Activated T-cell treated with anti-CD3 and anti-CD28 coated beads for 4 hours (primary cell): ENCODE measurements at places on chromosomes 2 and 18.

- DNase-seq: no peak
Observed at GRCh38 chr2:18927525-18928232, 338.3 kb upstream of the NT5C1B start.

DNA sequence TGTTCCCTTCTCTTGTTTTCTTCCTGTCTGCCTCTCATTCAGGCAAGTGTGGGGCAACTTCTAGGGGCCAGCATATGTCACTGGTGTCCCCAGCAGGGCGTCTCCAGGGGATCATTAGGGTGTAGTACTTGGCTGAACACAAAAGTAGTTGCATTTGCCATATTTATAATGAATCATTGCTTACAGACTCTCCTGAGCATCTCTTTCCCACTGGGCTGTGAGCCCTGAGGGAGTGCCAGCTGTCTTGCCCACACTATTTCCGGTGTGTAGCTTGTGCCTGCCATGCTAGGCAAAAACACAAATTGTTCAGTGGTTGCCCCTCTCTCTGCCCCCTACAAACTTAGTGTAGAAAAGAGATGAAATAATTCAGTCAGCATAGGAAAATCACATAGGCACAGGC is 40.8 kb upstream of the SCLY start:
- no peak for DNase-seq

GRCh38 chr2:105317937-105318336 is 11.6 kb downstream of the TGFBRAP1 start:
- DNase-seq: no peak

- no peak for DNase-seq
Observed at GRCh38 chr2:44178950-44179349, 10.3 kb downstream of the PPM1B start.

- DNase-seq: no peak
Observed at GRCh38 chr2:156385242-156385641, 50.9 kb upstream of the GPD2 start.

DNA sequence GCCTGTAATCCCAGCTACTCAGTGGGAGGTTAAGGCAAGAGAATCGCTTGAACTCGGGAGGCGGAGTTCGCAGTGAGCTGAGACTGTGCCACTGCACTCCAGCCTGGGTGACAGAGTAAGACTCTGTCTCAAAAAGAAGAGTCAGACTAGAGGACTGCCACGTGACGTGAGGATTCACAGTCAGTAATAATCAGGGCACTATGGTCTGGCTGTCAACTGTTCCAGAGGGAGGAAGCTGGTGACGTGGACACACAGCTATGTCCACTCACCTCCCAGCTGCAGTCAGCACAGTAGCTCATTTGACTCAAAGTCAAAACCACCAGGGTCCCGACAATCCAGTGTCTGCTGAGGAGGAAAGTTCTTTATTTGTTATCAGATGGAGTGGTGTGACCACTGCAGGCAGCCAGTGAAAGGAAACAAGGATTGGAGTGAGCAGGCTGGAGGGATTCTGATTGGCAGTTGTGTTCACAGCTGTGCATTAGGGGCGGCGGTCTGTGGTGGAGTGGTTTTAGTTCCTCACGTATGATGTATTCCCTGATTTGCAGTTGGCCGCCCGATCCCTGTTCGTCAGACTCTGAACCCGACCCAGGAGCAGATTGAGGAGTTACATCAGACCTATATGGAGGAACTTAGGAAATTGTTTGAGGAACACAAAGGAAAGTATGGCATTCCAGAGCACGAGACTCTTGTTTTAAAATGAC is 37.9 kb downstream of the MOGAT1 start:
- DNase-seq: no peak

DNA sequence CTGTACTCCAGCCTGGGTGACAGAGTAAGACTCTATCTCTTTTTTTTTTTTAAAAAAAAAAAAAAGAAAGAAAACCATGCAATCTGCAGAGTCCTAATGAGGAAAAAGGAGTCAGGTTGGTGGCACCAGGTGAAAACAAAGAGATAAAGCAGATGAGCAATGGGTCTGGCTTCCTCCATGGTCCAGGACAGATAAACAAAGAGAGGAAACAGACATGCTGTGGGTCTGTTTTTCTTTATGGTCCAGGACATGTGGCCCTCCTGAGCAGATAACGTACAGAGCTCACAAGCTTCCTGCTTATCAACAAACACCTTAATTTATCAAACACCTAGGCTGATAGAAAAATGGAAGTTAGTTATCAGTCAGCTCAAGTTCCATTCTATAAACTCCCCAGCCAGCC is 24.4 kb upstream of the TUBB6 start:
- no peak for DNase-seq

GRCh38 chr2:42725657-42726056 is 38.3 kb downstream of the OXER1 start:
- DNase-seq: no peak

- no peak for DNase-seq
Observed at GRCh38 chr2:132936261-132936660, 266.3 kb upstream of the LYPD1 start.

DNA sequence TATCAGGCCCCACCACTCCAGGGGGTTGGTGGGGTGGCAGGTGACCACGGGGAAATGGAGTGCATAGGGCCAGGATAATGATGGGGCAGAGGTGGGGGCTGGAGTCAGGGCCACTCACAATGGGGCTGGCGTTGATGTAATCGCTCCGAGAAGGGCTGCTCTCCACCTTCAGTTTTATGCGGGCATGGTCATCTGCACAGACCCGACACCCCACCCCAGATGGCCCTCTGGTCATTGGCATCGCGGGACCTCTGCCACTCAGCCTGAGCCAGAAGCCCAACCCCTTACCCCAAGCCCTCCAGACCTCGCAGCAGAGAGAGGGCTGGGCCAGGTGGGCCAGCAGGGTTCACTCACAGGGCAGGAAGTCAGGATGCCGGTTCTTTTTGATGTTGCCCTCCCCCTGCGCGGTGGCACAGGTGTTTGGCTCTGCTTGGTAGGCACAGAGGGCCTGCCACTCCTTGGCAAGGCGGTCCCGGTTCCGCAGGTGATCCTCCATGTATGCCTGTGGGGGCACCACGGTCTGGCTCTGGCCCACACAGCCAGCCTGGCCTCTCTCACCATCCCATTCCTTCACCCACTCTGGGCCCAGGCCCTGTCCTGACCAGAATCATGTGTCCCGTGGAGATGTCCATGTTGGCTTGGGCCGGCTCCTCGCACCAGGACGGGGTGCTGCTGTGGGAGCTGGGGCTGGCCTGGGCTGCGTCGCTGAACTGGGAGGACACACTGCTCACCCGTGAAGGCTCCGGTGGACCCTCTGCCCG is 12.4 kb downstream of the PTPRN start:
- no peak for DNase-seq

- no peak for DNase-seq
Observed at GRCh38 chr2:204487447-204488229, 57.6 kb upstream of the PARD3B start.

- DNase-seq: no peak
Observed at GRCh38 chr2:159252905-159253304, 33.6 kb downstream of the WDSUB1 start.

DNA sequence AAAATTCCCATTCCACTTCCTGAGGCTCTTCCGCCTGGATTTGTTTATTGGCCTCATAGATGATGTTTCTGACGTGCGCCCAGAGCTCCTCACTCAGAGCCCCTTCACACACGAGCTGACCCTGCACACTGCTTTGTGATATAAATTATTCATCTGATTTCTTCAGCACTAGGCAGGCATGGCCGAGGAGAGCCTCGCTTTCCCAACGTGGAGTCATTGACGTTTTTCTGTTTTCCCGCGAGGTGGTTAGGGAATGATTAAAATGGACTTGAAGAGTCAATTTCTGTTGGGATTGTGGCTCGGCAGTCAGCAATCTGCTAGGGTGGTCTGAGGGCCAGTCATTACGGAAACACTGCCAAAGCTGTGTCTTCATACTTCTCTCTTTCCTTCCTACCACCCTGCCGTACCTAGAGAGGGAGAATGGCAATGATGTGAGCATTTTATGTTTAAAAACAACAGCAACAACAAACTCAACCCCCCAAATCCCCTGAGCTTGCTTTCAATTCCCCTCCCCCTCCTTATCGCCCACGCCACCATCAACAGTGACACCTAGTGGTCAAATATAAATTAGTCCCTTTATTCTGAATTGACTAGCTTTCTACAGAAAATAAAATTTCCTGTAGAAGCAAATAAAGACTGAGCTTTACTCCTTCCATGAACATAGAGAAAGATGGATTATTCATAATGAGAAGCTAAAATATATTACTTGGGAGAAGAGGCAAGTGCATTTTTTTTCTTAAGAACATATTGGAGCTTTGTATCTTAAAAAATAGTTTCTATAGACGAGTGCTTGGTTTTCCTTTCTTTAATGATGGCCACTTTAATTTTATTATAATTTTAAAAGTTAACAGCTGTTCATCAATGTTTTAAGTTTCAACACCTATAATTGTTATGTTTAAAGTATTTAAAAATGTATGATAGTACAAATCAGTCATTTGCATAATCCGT is 285.1 kb downstream of the MTX2 start:
- DNase-seq: peak; percentile 28

DNA sequence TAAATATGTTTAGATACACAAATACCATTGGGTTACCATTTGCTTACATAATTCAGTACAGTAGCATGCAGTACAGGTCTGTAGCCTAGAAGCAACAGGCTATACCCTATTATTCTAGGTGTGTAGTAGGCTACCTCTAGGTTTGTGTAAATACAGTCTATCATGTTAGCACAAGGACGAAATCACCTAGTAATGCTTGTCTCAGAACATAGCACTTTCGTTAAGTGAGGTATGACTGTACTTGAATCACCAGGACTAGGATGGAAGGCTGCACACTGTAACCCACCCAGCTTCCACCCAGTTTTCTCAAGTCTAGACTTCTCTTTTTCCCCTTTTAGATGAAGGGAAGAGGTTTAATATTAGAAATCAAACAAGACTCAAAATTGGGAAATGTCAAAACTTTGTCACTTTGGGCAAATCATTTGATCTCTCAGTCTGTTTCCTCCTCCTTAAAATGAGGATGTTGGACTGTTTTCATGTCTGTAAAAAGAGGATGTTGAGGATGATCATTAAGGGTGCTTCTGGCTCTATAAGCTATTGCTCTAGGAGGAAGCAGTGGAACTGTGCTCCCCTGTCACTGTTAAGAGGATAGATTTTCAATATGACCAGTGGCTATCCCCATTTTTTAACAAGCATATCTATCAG is 3.7 kb upstream of the SOCS6 start:
- DNase-seq: no peak

GRCh38 chr2:946073-946948 is 4.3 kb upstream of the SNTG2 start:
- no peak for DNase-seq

GRCh38 chr2:28098501-28099225 is 208.1 kb downstream of the BABAM2 start:
- no peak for DNase-seq

GRCh38 chr2:10835052-10835970 is 22.7 kb upstream of the PDIA6 start:
- DNase-seq: peak; percentile 73

GRCh38 chr2:233107831-233108300 is 47.7 kb downstream of the INPP5D start:
- no peak for DNase-seq

DNA sequence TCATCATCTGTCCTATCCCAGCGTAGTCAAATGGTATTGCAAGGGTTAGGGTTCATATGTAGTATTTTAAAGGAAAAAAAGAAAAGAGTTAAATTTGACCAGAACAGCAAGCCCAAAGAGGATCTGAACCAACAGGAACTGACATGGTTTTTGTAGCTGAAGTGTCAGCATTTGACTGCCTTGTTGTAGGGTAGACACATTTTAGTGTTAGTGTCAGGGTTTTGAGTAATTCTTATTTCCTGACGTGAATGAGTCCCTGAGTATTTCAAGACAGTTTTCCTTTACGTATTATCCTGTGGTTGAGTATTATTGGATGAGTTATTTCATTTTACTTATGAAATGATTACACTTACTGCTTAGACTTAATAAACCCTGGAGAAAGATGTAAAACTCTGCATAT is 173.3 kb upstream of the ZEB2 start:
- no peak for DNase-seq

DNA sequence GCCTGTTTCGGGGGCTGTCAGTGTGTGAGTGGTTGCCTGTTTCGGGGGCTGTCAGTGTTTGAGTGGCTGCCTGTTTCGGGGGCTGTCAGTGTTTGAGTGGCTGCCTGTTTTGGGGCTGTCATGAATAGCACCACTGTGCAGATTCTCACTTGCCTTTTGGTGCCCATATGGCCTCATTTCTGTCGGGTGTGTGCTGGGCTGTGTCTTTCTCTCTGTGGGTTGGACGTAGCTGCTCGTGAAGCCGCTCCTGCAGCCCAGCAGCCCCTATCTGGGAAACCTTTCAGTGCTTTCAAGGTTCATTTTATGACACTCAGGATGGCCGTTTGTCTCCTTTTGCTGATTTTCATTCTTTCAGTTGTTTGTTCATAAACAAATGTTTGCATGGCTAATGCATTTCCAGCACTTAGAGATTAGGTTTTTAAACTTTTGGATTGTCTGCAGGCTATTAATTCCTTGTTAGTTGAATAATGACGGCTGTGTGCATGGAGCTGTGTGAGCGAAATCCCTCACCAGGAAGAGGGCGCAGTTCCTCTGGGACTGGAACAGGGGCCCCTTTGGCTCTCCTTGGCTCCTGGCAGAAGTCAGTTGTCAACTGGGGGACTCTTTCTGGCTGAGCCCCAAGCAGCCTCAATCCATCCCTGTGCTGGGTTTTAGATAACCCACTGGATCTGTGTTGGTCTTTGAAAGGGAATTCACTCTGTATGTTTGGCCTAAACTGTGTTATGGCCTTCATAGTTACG is 10.8 kb downstream of the AGAP1 start:
- no peak for DNase-seq

DNA sequence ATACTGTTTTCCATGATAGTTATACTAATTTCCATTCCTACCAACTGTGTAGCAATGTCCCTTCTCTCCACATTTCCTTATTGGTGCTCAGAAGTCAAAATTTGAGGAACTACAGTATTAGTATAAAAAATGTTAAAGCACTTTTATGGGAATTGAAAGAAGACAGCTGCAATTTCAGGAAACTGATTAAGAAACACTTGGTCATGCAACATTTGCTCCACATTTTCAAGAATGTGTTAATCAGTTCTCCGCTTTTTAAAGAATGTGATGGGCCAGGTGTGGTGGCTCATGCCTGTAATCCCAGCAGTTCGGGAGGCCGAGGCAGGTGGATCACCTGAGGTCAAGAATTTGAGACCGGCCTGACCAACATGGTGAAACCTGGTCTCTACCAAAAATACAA is 33.6 kb upstream of the MGAT4A start:
- no peak for DNase-seq

GRCh38 chr18:54787616-54788015 is 40.7 kb upstream of the RAB27B start:
- no peak for DNase-seq

- DNase-seq: no peak
Observed at GRCh38 chr2:133266041-133266925, 302.0 kb downstream of the NCKAP5 start.

DNA sequence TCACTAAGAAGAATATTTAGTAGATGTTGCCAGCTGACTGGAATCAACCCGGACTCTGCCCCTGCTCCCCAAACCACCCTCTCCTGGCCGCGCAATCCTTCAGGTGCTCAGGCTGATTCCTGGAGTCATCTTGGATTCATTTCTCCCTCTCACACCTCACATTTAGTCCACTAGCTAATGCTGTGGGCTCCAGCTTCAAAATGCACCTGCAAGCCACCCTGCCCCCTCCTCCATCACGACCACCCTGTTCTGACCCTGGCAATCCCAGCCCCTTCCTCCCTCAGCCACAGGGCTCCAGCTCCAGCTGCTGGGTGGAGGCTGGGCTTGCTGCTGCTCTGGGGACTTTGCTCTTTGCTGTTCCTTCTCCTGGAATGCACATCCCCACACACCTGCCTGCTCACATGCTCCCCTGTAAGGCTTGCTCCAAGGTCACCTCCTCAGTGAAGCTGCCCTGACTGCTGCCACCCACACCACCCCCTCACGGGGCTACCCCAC is 61.3 kb upstream of the SH3RF3 start:
- DNase-seq: no peak

GRCh38 chr2:46471019-46471583 is 8.3 kb upstream of the TMEM247 start:
- no peak for DNase-seq
